ENCODE measurements at places on chromosomes 11 and 22.

- no peak for DNase-seq
Observed at GRCh38 chr11:119928047-119928446, 199.0 kb upstream of the NECTIN1 start.

GRCh38 chr22:38731703-38732161 lies 24.1 kb downstream of the SUN2 start:
- DNase-seq, result no peak

- DNase-seq, result no peak
Observed at GRCh38 chr11:120800206-120800605, 223.7 kb upstream of the TBCEL start.

- DNase-seq, result no peak
Observed at GRCh38 chr11:35282221-35282882, 137.0 kb downstream of the SLC1A2 start.

DNA sequence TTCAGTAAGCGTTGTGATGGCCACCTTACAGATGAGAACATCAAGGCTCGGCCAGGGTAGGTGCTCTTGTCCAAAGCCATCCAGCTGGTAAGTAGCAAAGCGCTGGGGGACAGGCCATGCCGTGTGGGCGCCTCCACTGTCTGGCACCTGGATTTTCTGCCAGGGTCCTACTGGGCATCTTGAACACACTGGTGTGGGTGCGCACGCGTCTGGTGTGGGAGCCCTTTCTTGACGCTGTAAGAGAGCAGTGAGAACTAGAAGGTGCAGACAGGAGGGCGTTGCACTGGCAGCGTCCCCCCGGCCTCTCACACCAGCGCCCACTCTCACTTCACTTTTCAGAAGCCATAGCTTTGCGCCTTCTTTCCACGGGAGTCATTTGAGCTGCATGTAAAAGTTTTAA lies 296.6 kb downstream of the TBC1D22A start:
- no peak for DNase-seq

DNA sequence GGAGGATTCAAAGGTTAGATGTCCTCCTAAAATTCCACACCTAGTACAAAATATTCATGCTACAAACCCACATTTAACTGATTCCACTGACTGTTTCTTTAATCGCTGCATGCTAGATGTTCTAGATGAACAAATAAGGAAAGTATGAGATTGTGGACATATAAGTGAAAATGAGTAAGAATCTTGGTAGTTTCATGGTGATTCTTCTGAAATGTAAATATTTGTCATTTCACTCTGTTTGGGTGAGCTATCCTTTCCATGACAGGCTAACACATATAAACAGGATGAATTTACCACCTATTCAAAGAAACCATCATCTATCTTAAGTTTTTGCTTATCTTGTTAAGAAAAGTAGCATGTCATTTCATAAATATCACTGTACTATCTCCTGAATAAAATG lies 14.8 kb downstream of the OR5B3 start:
- no peak for DNase-seq

GRCh38 chr11:76086743-76087635 lies 119.3 kb downstream of the WNT11 start:
- DNase-seq, result no peak

GRCh38 chr11:120714438-120714837 lies 202.9 kb downstream of the GRIK4 start:
- DNase-seq, result no peak

DNA sequence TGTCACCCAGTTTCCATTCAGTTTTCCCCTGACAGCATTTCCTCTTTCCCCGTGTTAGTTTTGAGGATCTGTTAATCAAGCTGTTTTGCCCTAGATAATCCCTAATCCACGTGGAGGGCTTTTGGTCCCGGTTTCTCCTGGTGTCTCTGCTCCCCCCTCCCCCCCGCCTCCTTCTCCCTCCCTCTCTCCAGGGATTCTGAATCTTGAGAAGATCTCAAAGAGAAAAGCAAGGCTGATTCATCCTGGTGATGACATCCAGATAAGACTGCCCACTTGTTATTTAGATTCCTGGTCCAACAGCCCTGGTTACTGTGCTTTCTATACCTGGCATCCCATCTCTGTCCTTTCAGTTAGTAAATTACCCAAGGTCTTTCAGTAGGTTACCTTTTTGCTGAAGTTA lies 59.4 kb downstream of the KCNA4 start:
- DNase-seq, result no peak

DNA sequence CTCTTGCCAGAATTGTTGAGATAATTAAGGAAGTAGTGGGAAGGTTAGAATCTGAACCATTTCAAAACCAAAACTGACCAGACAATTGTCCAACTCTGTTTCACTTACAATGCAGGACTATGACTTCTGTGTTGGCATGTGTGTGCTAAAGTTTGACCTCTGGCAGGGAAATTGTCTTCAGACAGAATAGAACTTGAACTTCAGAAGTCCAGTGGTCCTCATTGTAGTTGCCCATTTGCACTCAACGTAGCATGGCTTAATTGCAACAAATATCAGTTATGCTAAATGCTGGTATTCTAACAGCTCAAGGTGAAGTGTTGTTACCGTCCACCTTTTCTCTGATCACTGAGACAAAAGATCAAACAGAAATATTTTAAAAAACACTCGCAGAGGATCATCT lies 47.2 kb downstream of the BLID start:
- no peak for DNase-seq

All from muscle of back (tissue), 13 donors.